ENCODE measurements at places on chromosomes 2 and 18.

- no peak for DNase-seq
Measured at GRCh38 chr2:202592566-202592965, 42.2 kb upstream of the FAM117B start.

DNA sequence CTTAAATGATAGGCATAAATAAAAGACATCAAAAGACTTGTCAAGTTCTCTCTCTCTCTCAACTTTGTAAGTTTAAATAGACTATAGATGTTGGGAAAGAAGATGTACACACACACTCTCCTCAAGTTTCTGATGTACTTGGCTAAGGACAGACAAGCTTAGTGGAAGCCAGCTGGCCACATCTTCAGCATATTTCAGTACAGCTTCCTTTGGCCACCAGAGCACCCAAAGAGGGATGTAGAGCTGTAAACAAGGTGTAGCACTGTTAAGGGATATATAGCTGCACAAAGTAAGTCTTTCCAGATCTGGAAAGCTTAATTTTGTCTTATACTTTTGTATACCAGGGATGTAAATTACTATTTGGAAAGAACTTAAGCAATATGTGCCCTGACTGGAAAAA is 64.3 kb upstream of the MSTN start:
- no peak for DNase-seq

- no peak for DNase-seq
Measured at GRCh38 chr2:205989271-205990071, 96.5 kb downstream of the INO80D start.

DNA sequence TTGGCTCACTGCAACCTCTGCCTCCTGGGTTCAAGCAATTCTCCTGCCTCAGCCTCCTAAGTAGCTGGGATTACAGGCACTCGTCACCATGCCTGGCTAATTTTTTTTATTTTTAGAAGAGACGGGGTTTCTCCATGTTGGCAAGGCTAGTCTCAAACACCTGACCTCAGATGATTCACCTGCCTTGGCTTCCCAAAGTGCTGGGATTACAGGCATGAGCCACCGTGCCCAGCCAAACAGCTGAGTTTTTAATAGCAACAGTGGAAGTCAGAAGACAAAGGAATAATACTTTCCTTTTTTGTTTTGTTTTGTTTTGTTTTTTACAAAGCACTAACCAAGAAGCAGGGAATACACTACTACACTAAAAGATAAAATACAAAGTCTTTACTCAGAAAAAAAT is 16.9 kb downstream of the GPR75 start:
- DNase-seq = no peak

DNA sequence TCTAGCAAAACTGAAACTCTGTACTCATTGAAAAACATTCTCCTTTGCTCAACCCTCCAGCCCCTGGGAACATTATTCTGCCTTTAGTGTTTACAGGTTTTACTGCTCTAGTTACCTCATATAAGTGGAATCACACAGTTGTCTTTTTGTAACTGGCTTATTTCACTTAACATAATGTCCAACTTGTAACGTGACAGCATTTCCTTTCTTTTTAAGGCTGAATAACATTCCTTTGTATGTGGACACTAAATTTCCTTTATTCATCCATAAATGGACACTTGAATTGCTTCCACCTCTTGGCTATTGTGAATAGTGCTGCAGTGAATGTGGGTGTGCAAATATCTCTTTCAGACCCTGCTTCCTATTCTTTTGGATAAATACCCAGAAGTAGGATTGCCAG is 144.9 kb downstream of the ACTR3 start:
- DNase-seq = no peak

GRCh38 chr2:120358734-120359465 is 13.0 kb downstream of the INHBB start:
- DNase-seq = no peak

DNA sequence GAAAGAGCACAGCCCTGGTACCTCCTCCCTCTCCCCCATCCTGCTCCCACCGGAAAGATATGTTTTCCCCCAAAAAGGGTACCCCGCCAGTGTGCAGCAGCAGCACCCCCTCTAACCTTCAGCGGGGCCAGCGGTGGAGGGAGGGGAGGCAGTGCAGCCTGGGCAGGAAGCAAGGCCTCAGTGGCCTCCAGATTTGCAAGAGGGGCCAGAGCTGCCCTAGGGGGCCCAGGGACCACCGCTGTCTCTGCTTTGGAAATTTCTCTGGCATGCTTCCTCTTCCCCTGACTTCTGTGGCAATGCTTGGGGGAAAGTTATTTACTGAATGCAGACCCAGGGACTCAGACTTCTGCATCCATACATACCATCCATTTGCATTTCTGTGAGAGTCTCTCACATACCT is 111.5 kb downstream of the KLHL29 start:
- no peak for DNase-seq

- DNase-seq = no peak
Measured at GRCh38 chr2:188676010-188676400, 298.2 kb upstream of the COL3A1 start.

GRCh38 chr18:13616041-13616440 is 110.3 kb downstream of the FAM210A start:
- DNase-seq = no peak

- no peak for DNase-seq
Measured at GRCh38 chr18:37422116-37422515, 143.5 kb downstream of the CELF4 start.

GRCh38 chr2:67566958-67567635 is 170.0 kb downstream of the ETAA1 start:
- no peak for DNase-seq

DNA sequence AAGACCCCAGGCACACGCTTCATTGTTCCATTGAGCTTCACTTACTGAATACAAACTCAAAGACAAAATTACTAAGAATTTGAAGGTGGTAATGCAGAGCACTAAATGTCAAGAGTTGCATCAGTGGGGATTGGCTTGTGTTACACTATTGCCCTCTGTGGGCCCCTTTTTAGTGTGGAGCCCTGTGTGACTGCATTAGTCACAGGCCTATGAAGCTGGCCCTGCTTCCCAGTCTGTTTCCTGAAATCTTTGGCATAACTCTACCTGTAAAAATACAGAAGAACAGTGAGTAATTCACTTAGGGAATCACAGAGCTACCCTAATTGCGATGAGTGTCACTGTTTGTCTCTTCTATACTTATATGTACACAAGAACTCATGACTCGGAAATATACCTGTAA is 40.0 kb upstream of the STPG4 start:
- DNase-seq = no peak

DNA sequence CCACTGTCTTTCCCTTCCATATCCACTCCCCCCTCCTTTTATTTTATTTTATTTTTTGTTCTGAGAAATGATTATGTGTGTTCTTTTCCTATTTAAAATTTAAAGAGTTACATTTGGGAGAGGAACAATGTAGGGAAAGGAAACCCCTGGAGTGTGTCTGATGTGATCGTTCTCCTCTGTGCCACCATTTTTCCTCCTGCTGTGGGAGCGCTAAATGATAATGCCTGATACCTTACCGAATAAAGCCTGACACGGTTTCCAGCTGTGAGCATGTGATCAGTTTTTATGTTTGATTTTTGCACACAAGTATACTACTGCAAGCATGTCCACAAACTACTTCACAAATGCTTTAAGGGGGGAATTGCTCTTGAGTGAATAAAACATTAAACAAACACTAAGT is 317.8 kb upstream of the FANCL start:
- no peak for DNase-seq

GRCh38 chr2:84888401-84889276 is 7.8 kb upstream of the TRABD2A start:
- no peak for DNase-seq

- no peak for DNase-seq
Measured at GRCh38 chr2:16253291-16253690, 312.9 kb downstream of the MYCN start.

GRCh38 chr18:31563778-31564177 is 27.9 kb upstream of the TTR start:
- no peak for DNase-seq

DNA sequence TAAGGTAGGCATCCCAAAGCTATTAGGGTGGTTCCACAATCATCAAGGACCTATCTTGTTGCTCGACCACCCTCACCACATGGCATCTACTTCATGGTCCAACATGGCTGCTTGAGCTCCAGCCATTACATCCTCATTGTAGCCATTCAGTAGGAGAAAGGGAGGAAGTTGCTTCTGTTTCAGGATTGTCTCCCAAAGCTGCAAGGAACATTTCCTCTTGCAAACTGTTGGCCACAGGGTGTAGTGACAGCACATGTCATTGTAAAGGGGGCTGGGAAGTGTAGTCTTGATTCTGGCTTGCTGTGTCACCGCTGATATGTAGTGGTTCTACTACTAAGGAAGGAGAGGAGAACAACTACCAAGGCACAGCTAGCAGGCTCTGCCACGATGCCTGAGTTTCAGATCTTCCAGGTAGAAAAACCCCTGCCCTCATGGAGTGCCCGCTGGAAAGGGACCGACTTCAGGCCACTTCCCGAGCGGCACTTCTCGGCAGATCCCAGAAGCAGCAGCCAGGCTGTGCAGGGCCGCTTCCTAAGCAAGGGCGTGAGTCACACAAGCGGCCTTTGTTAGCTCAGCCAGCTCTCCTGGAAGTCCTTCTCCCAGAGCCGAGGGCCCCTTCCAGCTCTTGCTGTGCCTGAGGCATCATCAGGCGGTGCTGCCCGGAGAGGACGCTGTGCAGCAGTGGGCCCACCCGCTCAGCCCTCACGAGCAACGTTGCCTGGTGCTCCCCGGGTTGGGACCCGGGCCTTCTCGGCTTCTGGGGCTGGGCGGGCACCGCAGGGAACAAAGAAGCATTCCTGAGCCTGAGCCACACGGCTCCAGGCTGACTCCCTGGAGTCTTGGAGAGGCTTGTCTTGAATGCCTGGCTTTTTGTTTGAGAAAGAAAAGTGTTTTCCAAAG is 58.2 kb downstream of the HS6ST1 start:
- no peak for DNase-seq

DNA sequence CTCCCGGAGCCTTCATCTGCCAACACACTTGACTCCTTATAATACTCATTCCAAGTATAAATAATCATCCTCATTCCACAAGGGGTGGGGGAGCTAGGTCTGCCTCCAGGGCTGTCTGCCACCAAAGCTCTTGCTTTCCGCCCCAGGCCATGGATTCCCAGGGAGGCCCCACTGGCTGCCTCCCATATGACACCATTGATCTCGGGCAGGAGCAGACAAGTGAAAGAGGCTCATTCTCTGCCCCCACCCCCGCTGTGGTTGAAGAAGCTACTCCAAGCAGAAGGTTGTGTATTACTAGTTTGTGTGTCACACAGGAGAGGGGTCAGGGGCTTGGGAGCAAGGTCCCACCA is 99.5 kb downstream of the MRO start:
- no peak for DNase-seq

GRCh38 chr18:47390410-47391024 is 139.1 kb upstream of the SKOR2 start:
- DNase-seq = no peak

- DNase-seq = no peak
Measured at GRCh38 chr2:217366266-217366895, 506.5 kb upstream of the TNP1 start.

GRCh38 chr18:39241534-39241933 is 1675.9 kb upstream of the CELF4 start:
- no peak for DNase-seq

DNA sequence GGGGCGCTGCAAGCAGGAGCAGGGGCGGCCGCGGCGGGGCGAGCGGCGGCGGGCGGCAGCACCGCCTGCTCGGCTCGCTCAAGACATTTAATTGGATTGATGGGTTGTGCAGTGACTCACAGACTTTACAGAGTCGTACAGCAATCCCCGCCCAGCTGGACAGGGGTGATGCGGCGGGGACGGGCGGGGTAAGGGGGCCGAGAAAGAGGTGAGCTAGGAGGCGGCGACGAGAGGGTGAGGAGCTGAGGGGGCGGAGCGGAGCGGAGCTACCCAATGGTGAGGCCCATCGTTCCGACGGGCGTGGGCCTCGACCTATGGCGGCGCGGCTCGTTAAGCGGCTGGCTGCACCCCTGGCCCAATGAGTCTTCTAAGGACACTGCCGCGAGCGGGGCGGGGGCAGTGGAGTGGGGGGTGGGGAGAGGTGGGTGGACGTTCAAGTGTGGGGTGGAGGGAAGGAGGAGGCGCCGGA is 97.1 kb upstream of the SERTAD2 start:
- DNase-seq = no peak

- DNase-seq = no peak
Measured at GRCh38 chr18:36095936-36096519, 28.7 kb upstream of the RPRD1A start.

DNA sequence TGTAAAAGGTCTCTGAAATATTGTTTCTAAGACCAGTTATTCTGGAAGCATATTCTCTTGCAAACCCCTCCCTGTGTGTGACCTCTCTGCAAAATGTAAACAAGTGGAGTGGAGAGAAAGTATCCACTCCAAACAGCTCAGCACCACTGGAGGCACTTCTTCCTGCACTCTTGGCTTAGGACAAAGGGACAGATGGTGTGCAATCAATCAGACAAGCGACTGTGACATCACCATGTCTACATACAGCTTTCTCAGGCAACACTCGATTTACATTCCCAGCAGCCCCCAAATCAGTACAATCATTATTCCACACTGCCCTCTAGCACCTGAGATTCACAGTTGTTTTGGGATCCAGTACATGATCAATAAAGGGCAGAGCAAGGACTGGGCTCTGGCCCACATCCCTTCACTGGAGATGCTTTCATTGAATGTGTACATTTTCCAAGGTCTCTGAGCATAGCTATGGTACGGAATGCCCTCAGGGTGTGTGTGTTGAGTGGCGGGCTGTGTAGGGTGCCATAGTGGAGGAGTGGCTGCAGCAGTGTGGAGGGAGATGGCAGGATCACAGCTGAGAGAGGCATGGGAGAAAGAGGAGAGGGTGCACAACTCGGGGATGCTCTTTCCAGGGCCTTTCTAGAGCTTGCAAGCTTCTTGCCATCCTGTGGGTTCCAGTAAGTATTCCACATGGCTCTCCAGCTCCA is 311.8 kb upstream of the ST6GAL2 start:
- DNase-seq = no peak

GRCh38 chr2:3739313-3739712 is 35.9 kb downstream of the DCDC2C start:
- DNase-seq = no peak
